GM23248 (cell line): ENCODE measurements at places on chromosomes 7 and 10.

DNA sequence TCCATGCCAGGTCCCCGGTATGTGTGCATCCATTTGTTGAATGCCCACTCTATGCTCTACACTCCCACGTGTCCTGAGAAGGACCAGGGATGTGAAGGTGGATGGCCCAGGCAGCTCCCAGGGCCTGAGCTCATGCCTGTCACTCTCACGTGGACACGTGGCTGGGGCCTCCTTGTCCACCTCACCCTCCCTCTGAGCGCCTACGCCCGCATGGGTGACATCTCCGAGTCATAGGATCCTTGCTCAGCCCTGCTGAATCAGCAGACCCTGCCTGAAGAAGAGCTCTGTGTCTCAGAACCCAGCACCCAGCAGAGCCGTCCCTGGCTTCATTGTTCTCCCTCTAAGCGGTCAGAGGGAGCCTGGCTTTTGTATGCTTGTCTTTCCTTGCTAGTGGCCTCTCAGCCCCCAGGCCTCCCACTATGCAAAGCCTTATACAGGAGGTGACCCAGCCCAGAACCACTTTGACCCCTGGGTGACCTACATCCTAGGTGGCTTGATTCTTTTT is 107.9 kb upstream of the PPIF start:
- DNase-seq, result peak; percentile 86

- DNase-seq, result peak; percentile 80
Observed at GRCh38 chr10:6221971-6222751, 19.4 kb downstream of the PFKFB3 start.

GRCh38 chr10:128386816-128387604 is 260.8 kb upstream of the MKI67 start:
- no peak for DNase-seq

- DNase-seq, result no peak
Observed at GRCh38 chr7:158061884-158062656, 525.6 kb downstream of the PTPRN2 start.

GRCh38 chr7:22664988-22665798 is 61.8 kb upstream of the IL6 start:
- DNase-seq, result no peak

GRCh38 chr10:62153191-62153590 is 115.5 kb downstream of the RTKN2 start:
- DNase-seq, result peak; percentile 80

GRCh38 chr7:45122975-45123860 is 11.7 kb upstream of the TBRG4 start:
- DNase-seq, result no peak

DNA sequence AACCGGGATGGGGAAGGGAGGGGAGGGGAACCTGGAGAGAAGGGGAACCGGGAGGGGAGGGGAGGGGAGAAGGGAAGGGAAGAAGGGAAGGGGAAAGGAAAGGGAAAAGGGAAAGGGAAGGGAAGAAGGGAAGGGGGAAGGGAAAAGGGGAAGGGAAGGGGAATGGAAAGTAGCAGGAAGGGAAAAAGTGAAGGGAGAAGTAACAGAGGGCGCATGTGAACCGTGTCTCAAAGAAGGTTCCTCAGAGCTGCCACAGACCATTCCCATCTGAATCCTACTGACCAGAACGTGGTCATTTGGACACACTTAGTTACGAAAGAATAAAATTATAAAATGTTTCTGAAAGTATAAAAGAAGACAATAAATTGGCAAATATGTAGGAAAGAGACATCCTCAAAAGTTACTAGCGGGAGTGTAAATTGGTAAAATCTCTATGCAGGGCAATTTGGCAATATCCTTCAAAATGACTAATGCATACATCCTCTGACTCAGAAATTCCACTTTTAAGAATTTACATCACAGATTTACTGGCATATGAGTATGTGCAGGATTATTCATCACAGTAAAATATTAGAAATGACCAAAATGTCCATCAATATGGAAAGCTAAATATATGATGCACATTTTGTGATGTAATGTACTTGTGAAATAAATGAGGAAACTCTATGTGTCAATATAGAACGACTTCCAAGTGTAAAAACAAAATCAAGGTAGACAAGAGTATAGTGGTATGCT is 12.9 kb downstream of the C10orf67 start:
- DNase-seq, result peak; percentile 88

DNA sequence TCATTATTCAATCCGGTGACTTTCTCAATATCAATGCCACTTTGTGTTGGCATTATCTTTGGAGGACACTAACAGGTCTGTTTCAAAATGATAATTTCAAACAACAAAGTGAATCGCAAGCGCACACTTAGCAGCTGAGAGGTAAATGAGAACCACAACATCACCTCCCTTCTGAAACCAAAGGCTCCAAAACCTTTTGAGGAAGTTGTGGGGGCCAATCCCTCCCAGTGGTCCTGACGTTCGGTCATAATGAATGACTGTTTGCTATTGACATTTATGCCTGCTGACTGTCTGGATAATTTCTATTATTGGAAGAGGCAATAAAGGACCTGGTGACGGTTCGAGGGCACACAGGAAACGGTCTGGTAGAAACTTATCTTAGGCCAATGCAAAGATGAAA is 1.8 kb downstream of the ADARB2 start:
- DNase-seq, result no peak

- DNase-seq, result no peak
Observed at GRCh38 chr7:83970081-83970480, 224.5 kb downstream of the SEMA3A start.
